Smooth muscle cell of trachea (primary cell): ENCODE measurements at places on chromosomes 16 and 17. TPM values are rescaled to one million over a fixed set of nuclear protein-coding genes. Genes with fewer than 3 reads are reported as not detected.

The CEP295NL gene
- total RNA-seq, result 4.6 and 6.8 TPM in 2 replicates

The ULK2 gene
- 18.9 and 37.9 TPM in 2 replicates for total RNA-seq

The PMP22 gene
- total RNA-seq, result 96.4 and 139 TPM in 2 replicates

The GPRC5B gene
- total RNA-seq, result 4.4 and 23.3 TPM in 2 replicates

The KRT33A gene
- not detected in 2 replicates for total RNA-seq

The DOC2A gene
- 1.2 TPM in 1 of 2 replicates, not detected in the other for total RNA-seq

The SLC35G6 gene
- total RNA-seq, result not detected in 2 replicates

The TNS4 gene
- under 0.01 TPM in 1 of 2 replicates, not detected in the other for total RNA-seq

The KRTAP4-5 gene
- total RNA-seq, result not detected in 2 replicates

The KRT33B gene
- total RNA-seq, result not detected in 2 replicates

The TNK1 gene
- 0.66 and 0.73 TPM in 2 replicates for total RNA-seq

The LRRC46 gene
- total RNA-seq, result under 0.01 and 0.15 TPM in 2 replicates

The SCNN1B gene
- not detected in 2 replicates for total RNA-seq

The EFCAB3 gene
- total RNA-seq, result not detected in 2 replicates

The SPNS2 gene
- total RNA-seq, result 0.17 and 1.0 TPM in 2 replicates

The KCNAB3 gene
- 0.33 and 0.44 TPM in 2 replicates for total RNA-seq

The PYY gene
- total RNA-seq, result not detected in 2 replicates

The DOC2B gene
- total RNA-seq, result not detected in 2 replicates

The METRNL gene
- total RNA-seq, result 106 and 238 TPM in 2 replicates

The SRCIN1 gene
- total RNA-seq, result under 0.01 and 0.17 TPM in 2 replicates

The SBK1 gene
- total RNA-seq, result under 0.01 TPM in 1 of 2 replicates, not detected in the other

The CES5A gene
- total RNA-seq, result not detected in 2 replicates

The GAS2L2 gene
- not detected in 2 replicates for total RNA-seq

The ADGRG1 gene
- total RNA-seq, result 2.8 and 6.0 TPM in 2 replicates

The TOX3 gene
- total RNA-seq, result not detected in 2 replicates

The C16orf86 gene
- total RNA-seq, result 9.6 and 13.7 TPM in 2 replicates

The KAT2A gene
- total RNA-seq, result 7.0 and 10.8 TPM in 2 replicates

The STAC2 gene
- not detected in 2 replicates for total RNA-seq

The NGFR gene
- total RNA-seq, result 0.44 and 3.3 TPM in 2 replicates

The CCL7 gene
- 1.7 TPM in 1 of 2 replicates, not detected in the other for total RNA-seq

The GSG1L gene
- not detected in 2 replicates for total RNA-seq

The PTGES3L gene
- 1.2 TPM in 1 of 2 replicates, not detected in the other for total RNA-seq

The LRRC37A gene
- total RNA-seq, result 0.83 and 2.5 TPM in 2 replicates

The SCGB1C2 gene
- total RNA-seq, result not detected in 2 replicates

The GSG1L2 gene
- not detected in 2 replicates for total RNA-seq

The MYO18A gene
- total RNA-seq, result 158 and 215 TPM in 2 replicates

The CPSF4L gene
- total RNA-seq, result not detected in 2 replicates

The DUSP14 gene
- 68.9 and 82.4 TPM in 2 replicates for total RNA-seq

The ASPA gene
- 1.2 and 1.8 TPM in 2 replicates for total RNA-seq

The PYDC1 gene
- not detected in 2 replicates for total RNA-seq

The SLFN5 gene
- 127 and 142 TPM in 2 replicates for total RNA-seq

The PROCA1 gene
- 1.9 and 3.1 TPM in 2 replicates for total RNA-seq

The C1QTNF1 gene
- total RNA-seq, result 6.3 and 79.2 TPM in 2 replicates

The C17orf78 gene
- total RNA-seq, result not detected in 2 replicates

The PGAP3 gene
- 13.2 and 20.2 TPM in 2 replicates for total RNA-seq

The TMEM107 gene
- total RNA-seq, result 23.3 and 33.7 TPM in 2 replicates

The RNF227 gene
- 2.8 and 4.6 TPM in 2 replicates for total RNA-seq

The KRT9 gene
- total RNA-seq, result not detected in 2 replicates

The CMTM2 gene
- not detected in 2 replicates for total RNA-seq

The KRT24 gene
- not detected in 2 replicates for total RNA-seq

The FSCN2 gene
- total RNA-seq, result 2.0 and 4.6 TPM in 2 replicates

The PLA2G10 gene
- not detected in 2 replicates for total RNA-seq

The RSKR gene
- total RNA-seq, result 5.1 and 5.8 TPM in 2 replicates

The MGAT5B gene
- total RNA-seq, result 0.15 and 0.17 TPM in 2 replicates

The PRR29 gene
- 1.5 and 1.8 TPM in 2 replicates for total RNA-seq

The RAB40C gene
- 13.2 and 17.4 TPM in 2 replicates for total RNA-seq

The NACA2 gene
- total RNA-seq, result not detected in 2 replicates

The UNKL gene
- 11.2 and 12.1 TPM in 2 replicates for total RNA-seq

The KRT16 gene
- 0.17 TPM in 1 of 2 replicates, not detected in the other for total RNA-seq
